ENCODE measurements at places on chromosomes 4 and X.

DNA sequence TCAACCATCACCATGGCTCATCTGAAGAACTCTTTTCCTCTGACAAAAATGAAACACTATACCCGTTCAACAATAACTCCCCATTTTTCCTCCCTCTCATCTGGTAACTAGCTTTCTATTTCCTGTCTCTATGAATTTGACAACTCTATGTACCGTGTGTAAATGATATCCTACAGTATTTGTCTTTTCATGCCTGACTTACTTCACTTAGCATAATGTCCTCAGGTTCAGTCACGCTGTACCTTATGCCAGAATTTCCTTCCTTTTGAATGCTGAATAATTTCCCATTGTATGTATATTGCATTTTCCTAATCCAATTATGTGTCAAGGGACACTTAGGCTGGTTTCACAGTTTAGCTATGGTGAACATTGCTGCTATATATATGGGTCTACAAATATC is 18.2 kb downstream of the MAGEA9 start:
- no peak for DNase-seq

DNA sequence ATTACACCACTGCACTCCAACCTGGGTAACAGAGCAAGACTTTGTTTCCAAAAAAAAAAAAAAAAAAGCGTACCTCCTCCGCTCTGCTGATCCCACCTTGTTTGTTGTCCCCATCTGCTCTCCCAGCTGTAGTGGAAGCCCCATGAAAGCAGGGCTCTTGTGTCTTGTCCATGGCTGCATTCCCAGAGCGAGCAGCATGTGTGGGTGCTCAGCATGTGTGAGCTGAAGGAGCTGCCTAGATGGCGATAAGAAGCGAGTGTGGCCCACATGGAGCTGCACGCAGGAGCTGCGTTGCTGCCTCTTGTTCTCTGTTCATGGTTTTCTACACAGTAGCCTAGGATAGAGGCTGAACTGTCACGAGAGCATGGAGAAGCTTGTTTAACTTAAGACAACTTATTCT is 12.4 kb downstream of the NSD2 start:
- no peak for DNase-seq

GRCh38 chrX:152861116-152861515 is 30.3 kb downstream of the NSDHL start:
- no peak for DNase-seq

GRCh38 chr4:101348995-101349800 is 1.9 kb upstream of the PPP3CA start:
- no peak for DNase-seq

DNA sequence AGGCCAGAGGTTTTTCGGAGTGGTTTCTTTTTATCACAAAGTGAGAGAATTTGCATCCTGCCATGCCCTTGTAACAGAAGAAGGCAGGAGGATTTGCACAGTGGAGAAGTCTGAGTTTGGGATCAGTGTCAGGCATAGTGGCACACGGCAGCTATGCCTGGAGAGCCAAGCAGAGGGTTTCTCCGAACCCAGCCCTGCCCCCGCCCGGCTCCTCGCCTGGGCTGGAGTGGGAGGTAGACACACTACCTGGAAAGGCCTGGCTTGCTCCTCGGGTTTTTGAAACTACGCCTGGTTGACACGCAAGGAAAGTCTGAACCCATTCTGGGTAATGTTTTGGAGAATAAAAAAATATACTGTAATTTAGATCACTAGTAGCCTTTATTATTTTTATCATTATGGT is 1653.6 kb upstream of the TENM3 start:
- no peak for DNase-seq

DNA sequence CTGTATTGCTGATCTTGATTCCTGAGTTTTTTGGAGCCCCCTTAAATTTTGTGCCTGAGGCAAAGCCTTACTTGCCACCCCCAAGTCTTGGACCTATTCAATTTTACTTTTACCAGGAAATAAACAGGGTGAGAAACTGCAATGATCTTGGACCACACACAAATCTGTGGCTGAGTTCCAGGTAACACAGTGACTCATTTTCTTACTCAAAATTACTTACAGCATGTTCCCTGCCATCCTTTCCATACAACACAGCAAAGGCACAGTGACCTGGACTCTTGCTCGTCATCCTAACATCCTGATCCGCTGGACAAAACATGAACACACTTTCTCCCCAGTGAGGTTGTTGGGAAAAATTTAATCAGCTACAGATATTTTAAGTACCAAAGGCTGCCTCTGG is 60.7 kb upstream of the S100G start:
- DNase-seq: no peak

GRCh38 chrX:140918398-140919038 is 83.9 kb upstream of the SPANXB1 start:
- DNase-seq: peak; percentile 9

GRCh38 chr4:182828360-182829025 is 88.7 kb downstream of the DCTD start:
- no peak for DNase-seq

GRCh38 chr4:25914670-25915352 is 791 bp downstream of the SMIM20 start:
- no peak for DNase-seq

GRCh38 chr4:108035691-108036090 is 46.0 kb downstream of the HADH start:
- no peak for DNase-seq

- DNase-seq: no peak
These were observed 2.2 kb upstream of the FMR1NB start for GRCh38 chrX:147978931-147979330.

DNA sequence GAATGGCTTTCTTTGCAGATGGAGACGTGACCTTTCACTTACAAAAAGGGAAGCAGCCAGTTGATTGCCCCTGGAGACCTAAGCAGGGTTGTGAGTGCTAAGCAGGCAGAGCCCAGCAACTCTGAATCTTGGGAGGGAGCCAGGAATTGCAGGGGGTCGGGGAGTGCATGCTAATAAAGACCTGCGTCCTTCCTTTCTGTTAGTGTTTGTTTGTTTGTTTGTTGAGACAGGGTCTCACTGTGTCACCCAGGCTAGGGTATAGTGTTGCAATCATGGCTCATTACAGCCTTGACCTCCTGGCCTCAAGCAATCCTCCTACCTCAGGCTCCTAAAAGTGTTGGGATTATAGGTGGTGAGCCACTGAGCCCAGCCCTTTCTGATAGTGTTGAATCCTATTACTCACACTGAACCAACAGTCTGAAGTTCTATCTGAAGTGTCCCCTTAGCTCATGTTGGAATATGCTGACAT is 137.4 kb downstream of the CEP135 start:
- DNase-seq: no peak

DNA sequence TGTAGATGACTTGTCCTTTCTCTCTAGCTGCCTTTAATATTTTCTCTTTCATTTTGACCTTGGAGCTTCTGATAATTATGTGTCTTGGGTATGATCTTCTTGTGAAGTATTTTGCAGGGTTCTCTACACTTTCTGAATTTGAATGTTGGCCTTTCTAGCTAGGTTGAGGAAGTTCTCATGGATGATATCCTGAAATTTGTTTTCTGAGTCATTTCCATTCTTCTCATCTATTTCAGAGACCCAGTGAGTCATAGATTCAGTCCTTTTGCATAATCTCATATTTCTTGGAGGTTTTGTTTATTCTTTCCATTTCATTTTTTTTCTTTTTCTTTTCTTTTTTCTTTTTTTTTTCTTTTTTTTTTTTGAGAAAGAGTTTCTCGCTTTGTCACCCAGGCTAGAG is 585.7 kb upstream of the PABPC4L start:
- DNase-seq: no peak

Data from renal cortex interstitium (tissue), 15 donors.